Vagina (tissue), 2 donors: ENCODE measurements at places on chromosomes 11 and 22. TPM values are rescaled to one million over a fixed set of nuclear protein-coding genes. Genes with fewer than 3 reads are reported as not detected.

GRCh38 chr11:134052988-134053945 lies 15.6 kb upstream of the JAM3 start:
- peaks cover 10% of the 10 kb centered on the region for H3K4me1 ChIP-seq
- H3K27me3 ChIP-seq: no peaks in the 10 kb centered on the region
- no peaks in the 10 kb centered on the region for H3K36me3 ChIP-seq
- DNase-seq: no peak

Gene NCAPD3
- 18.4 TPM for total RNA-seq

- no peak overlapping the region for H3K4me3 ChIP-seq
- peak overlapping the region; percentile 68 for H3K27ac ChIP-seq
- no peaks in the 10 kb centered on the region for H3K27me3 ChIP-seq
These were observed 65.4 kb downstream of the GAB2 start for GRCh38 chr11:78351979-78352841.

GRCh38 chr11:133576351-133576750 lies 44.0 kb upstream of the OPCML start:
- no peak for DNase-seq
- H3K27me3 ChIP-seq: no peaks in the 10 kb centered on the region
- H3K4me1 ChIP-seq: no peaks in the 10 kb centered on the region

Gene MEI1
- total RNA-seq: 6.4 TPM

Gene KRTAP5-11
- not detected for total RNA-seq

DNA sequence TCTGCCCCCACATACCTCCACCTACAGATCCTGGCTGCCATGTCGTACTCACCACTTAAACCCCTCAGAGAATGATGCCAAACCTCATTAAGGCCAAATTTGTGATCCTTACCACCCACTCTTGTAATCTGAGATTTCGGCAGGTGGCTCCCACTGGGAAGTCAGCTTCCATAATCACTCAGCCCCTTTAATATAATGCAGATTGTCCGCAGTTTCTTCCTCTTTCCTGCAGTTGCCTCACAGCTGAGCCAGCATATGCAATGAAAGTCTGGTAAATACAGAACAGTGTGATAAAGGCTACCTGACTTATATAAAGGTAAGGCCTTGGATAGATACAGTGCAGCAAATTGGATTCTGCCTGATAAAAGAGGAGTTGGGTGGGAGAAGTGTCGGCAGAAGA lies 515.2 kb upstream of the TENM4 start:
- H3K4me3 ChIP-seq: no peak overlapping the region
- H3K27ac ChIP-seq: no peak overlapping the region
- H3K27me3 ChIP-seq: no peaks in the 10 kb centered on the region
- no peaks in the 10 kb centered on the region for H3K36me3 ChIP-seq
- no peak for DNase-seq

Gene KCNA4
- total RNA-seq: not detected

Gene PKNOX2
- 3.4 TPM for total RNA-seq

DNA sequence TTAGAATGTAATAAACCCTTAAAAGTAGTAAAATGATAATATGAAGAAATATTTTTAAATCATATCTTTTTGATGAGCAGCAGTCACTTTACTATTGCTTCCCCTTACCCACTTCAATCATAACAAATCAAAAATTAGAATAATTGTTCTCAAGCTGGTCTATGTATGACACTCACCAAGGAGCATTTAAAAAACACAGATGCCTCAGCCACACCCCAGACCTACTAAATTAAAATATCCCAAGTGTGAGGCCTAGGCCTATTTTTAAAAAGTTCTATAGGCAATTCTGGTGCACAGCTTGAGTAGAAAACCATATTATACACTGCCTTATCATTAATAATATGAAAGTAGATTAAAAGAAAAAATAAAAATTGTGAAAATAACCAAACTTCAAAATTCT lies 15.2 kb downstream of the KIF18A start:
- H3K4me1 ChIP-seq: no peaks in the 10 kb centered on the region
- H3K4me3 ChIP-seq: no peak overlapping the region
- H3K27ac ChIP-seq: no peak overlapping the region
- H3K36me3 ChIP-seq: no peaks in the 10 kb centered on the region
- no peaks in the 10 kb centered on the region for H3K27me3 ChIP-seq

Gene RASSF10
- total RNA-seq: 3.7 TPM

- H3K4me1 ChIP-seq: no peaks in the 10 kb centered on the region
- H3K27ac ChIP-seq: no peak overlapping the region
- H3K27me3 ChIP-seq: no peaks in the 10 kb centered on the region
- H3K36me3 ChIP-seq: no peaks in the 10 kb centered on the region
- no peak overlapping the region for H3K4me3 ChIP-seq
- DNase-seq: no peak
These were observed 61.5 kb downstream of the BTG4 start for GRCh38 chr11:111450480-111451320.

- H3K27ac ChIP-seq: peak overlapping the region; percentile 51
- H3K4me1 ChIP-seq: peaks cover 100% of the 10 kb centered on the region
- no peaks in the 10 kb centered on the region for H3K27me3 ChIP-seq
- no peak overlapping the region for H3K4me3 ChIP-seq
These were observed 23.8 kb downstream of the CD44 start for GRCh38 chr11:35162745-35163144.

GRCh38 chr22:50671641-50672040 lies 982 bp upstream of the SHANK3 start:
- no peak overlapping the region for H3K4me3 ChIP-seq
- DNase-seq: no peak

- H3K4me3 ChIP-seq: no peak overlapping the region
- H3K27me3 ChIP-seq: no peaks in the 10 kb centered on the region
- peaks cover 54% of the 10 kb centered on the region for H3K36me3 ChIP-seq
- H3K4me1 ChIP-seq: no peaks in the 10 kb centered on the region
These were observed 8.3 kb downstream of the CYB561A3 start for GRCh38 chr11:61353131-61354067.

DNA sequence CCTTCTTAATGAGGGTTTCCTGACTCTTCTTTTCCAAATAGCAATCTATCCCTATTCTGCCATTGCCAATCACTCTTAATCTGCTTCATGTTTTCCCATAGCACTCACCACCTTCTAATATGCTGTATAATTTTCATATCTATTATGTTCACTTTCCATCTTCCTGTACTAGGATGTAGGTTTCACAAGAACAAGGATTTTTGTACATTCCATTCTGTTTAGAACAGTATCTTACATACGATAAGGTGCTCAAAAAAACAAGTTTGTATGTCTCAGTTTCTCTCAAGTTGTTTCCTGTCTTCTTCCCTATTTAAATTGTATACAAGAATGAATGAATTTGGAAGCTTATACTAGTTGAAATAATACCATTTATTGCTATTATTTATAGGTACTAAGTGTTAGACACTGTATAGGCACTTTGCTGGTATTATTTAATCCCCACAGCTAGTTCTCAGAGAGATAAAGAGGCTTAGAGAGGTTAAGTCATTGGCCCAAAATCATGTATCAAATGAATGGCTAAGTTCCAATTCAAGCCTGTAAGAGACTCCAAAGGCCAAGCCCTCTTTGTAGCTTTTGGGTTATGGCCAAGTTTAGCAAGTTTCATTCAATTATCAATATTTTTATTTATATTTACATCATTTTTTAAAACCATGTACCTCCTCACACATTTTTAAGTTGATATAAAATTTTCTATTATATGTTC lies 134.7 kb downstream of the PAX6 start:
- no peak overlapping the region for H3K27ac ChIP-seq
- no peaks in the 10 kb centered on the region for H3K27me3 ChIP-seq
- H3K36me3 ChIP-seq: no peaks in the 10 kb centered on the region
- no peak overlapping the region for H3K4me3 ChIP-seq
- H3K4me1 ChIP-seq: no peaks in the 10 kb centered on the region
- DNase-seq: no peak

DNA sequence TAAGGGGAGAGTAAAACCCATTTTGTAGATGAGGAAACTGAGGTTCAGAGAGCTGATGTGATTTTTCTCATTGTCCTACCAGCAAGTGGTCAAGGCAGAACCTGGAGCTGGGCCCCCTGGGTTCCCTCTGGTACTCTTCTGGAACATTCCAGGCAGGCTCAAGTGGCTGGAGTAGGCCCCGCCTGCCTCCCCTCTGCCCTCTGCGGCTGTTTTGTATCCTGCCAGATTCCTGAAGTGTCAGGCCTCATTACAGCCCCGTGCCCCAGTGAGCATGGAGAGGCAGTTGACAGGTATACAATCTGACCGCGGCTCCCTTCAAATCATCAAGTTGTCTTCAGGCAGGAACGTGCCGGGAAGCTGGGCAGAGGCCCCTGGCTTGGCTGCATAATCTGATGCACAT lies 94.6 kb upstream of the CD82 start:
- no peak for DNase-seq
- no peaks in the 10 kb centered on the region for H3K36me3 ChIP-seq
- no peaks in the 10 kb centered on the region for H3K27me3 ChIP-seq
- H3K27ac ChIP-seq: no peak overlapping the region
- H3K4me1 ChIP-seq: no peaks in the 10 kb centered on the region

Gene CCDC73
- total RNA-seq: not detected

Gene BSCL2
- total RNA-seq: 74.9 TPM

DNA sequence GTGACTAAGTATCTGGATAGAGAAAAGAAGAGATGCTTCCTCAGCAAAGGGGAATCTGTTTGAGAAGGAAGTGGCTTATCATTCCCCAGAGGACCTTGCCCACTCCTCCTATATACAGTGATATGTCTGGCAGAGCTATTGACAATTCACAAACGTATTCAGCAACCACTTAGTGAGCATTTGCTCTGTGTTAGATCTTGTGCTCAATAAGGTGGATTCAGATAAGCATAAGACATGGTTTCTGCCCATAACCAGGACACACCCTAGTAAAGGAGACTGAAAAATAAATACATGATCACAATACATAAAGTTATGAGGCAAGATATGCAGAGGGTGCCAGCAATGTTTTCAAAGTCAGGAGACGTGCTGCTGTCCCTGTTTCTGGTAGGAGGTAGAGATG lies 1.4 kb downstream of the TMEM9B start:
- H3K27me3 ChIP-seq: no peaks in the 10 kb centered on the region
- H3K27ac ChIP-seq: peak overlapping the region; percentile 93
- H3K36me3 ChIP-seq: no peaks in the 10 kb centered on the region
- no peak overlapping the region for H3K4me3 ChIP-seq
- peaks cover 33% of the 10 kb centered on the region for H3K4me1 ChIP-seq
- DNase-seq: no peak
